CD4-positive, alpha-beta T cell treated with Interleukin-4 for 1 hour (primary cell): ENCODE measurements at places on chromosomes 2 and 18.
A peak's percentile ranks its signal among the peaks of the same experiment; 100 is the strongest.

- DNase-seq: no peak
Measured at GRCh38 chr2:11742317-11742701, 4.1 kb upstream of the LPIN1 start.

- DNase-seq: no peak
Measured at GRCh38 chr2:28233164-28233676, 159.4 kb upstream of the FOSL2 start.

DNA sequence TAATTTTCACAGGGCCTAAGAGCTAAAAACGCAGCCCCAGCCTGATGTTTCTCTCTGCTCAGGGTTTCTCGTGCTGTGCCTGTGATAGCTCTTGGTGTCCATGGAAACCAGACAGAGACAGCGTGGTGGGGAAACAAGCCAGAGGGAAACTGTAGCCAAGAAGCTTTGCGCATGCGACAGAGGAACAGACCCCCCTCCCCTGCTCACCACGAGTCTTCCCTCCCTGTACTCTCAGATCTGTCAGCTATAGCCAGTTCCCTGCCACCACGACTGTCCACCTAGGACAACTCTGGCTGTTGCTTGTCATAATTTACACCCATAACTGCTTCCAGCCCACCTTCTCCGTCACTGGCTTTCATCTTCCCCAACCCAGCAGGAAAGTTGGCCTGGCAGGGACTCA, 13.2 kb upstream of the DNAJC27 start:
- DNase-seq: no peak

DNA sequence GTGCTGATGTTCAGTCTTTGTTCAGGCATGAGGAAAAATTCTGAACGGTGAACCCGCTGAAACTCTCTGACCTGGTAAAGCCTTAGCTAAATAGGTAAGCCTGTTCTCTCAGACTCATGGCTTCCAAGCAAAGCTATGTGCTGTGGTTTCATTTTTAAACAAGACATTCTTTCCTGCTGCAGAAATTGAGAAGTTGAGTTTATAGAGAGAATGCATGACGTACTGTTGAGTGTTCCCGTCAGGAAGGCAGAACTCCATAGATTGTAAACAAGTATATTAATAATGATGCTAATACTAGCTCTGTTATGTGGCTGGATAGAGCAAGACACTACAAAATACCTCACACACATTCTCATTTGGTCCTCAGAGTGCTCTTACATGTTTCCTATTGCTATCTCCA, 424.0 kb upstream of the CRIM1 start:
- no peak for DNase-seq

- no peak for DNase-seq
Measured at GRCh38 chr2:128756365-128756717, 437.7 kb upstream of the HS6ST1 start.

GRCh38 chr2:43748333-43748732, 25.5 kb upstream of the DYNC2LI1 start:
- DNase-seq: no peak

DNA sequence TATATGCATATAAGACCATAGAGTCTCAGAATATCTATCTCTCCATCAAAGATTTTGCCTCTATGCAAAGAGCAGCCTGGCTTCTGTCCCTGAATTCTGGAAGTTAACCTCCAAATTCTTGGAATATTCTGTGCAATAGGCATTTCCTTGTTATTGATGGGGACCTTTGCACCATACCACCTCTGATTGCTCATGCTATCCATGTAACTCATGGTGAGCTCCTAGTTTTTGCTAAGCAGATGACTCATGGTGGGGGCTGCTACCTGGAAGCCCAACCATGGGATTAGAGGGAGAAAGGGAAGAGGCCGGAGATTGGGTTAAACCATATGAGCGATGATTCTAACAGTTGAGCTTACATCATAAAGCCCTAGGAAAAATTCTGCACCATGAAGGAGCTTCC, 310.2 kb upstream of the FIGN start:
- DNase-seq: no peak

DNA sequence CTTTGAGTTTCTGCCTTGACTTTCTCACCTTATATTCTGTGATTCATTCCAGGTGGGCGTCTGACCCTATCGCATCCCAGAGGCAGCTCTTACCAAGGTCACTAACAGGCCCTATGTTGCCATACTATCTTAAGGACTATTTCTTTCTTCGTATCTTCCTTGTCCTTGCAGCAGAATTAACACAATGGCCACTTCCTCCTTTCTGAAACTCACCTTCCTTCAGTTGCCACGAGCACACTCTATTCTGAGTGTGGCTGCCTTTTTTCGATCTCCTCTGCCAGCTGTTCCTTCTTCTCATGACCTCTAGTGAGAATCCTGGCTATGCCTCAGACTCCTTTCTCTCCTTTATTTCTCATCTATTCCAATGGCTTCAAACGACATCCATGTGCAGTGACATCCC, 160.4 kb upstream of the CCDC195 start:
- no peak for DNase-seq

DNA sequence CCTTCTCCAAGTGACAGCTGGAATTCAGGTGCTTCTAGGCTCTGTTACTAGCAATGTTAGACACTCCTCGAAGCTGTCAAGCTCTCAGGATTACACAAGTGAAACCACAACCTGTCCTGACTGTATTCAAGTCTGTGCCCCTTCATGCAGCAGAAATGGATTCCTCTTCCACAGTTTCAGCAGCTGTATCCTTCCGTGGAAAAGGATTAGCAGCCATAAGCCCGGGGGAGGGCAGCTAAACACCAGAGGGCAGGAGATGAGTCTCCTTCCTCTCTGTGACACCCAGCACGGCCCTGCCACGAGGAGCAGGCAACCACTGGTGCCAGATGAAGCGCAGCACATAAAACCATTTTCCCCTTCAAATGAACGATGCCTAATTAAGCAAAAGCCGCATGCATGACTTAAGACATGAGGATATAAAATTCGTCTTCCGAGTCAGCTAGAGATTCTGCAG, 1.2 kb downstream of the ST3GAL5 start:
- peak; percentile 61 for DNase-seq

DNA sequence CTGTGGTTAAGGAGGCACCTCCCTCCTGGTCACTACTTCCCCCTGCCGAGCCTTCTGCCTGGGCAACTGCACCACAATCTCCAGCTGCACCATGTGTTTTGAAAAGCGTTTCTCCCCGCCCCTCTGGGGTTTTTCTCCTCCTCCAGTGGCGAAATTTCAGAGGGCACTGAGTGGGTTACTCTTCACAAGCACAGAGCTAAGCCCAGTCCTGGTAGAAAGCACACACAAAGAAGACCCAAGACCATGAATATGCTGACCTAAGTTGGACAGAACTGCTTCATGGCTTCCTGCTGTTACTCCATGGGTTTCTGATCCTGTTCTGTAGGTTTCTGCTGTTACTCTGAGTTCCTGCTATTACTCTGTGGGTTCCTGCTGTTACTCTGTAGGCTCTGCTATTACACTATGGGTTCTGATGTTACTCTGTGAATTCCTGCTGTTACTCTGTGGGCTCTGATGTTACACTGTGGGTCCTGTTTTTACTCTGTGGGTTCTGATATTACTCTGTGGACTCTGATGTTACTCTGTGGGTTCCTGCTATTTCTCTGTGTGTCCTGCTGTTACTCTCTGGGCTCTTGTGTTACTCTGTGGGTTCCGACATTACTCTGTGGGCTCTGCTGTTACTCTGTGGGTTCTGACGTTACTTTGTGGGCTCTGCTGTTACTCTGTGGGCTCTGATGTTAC, 216.6 kb downstream of the RTP5 start:
- peak; percentile 47 for DNase-seq

DNA sequence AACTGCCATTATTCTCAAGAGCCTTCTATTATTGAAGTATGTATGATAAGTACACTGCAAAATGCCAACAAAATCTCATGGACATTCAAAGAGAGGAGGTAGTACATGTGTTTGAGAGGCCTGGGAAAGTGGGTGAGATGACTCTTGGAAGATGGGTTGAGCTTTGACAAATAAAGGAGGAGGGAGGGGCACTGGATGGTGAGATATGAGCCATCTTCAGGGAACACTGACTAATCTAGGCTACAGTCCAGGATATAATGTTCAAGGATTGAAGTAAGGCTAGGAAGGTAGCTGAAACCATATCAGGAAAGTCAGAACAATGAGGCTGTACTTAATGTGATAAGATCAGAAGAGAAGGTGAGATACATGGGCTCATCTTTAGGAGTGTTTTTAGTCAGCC, 559.7 kb downstream of the ZEB2 start:
- DNase-seq: no peak

DNA sequence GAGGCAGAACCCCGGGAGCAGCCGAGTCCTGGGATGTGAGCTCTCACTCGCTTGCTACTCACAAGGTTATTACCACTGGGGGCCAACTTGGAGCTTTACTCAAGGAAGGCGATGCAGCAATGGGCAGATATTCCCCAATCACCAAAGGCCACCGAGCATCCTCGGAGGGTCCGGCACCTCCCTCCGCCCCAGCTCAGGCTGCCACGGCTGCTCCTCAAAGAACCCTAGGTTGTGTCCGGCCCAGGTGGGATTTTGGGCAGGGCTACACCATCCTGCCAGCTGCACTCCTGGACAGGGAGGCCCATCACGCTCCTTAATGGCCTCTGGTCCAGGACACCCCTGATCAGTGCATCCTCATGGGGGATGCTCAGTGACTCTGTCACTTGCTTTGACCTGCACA, 24.8 kb downstream of the FBLN7 start:
- no peak for DNase-seq

DNA sequence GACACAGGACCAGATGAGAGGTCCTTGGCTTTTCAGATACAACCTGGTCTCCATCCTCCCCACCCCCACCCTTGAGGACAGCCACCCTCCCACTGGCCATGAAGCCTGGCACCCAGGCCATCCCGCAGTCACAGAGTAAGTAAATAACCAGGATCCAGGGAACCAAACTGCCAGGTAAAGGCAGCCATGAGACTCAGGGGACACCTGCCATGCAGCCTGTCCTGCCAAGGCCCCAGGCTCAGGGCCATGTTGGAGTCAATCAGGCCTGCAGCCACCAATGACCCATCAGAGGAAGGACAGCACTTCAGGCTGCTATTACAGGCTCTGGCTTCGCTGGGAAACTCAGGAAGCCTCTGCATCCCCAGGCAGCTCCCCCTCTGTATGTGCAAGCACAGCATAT, 15.6 kb downstream of the SPATA3 start:
- DNase-seq: no peak

GRCh38 chr18:39299152-39299551, 1733.6 kb upstream of the CELF4 start:
- DNase-seq: no peak

DNA sequence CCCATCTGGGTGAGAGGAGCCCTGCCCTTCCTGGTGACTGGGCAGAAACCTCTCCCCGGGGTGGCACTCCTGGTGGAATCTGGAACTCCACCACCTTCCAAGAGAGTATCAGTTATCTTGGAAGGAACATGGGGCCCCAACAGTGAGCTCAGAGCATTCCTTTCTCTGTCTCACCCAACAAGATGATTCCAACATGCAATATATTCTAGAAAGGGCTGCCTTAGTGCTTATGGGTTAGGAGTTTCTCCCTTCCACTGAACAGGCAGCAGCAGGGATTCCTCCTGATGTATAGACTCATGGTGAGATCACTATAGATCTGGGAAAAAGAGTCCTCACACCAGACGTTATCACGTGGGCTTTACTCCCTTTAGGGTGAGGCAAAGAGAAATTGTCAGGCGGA, 147.1 kb downstream of the COL4A4 start:
- DNase-seq: no peak

- DNase-seq: no peak
Measured at GRCh38 chr2:142178604-142179003, 47.8 kb upstream of the LRP1B start.

GRCh38 chr18:49059028-49059834, 108.5 kb upstream of the SMAD7 start:
- DNase-seq: no peak

GRCh38 chr18:55879331-55879730, 291.3 kb upstream of the TCF4 start:
- DNase-seq: no peak

- peak; percentile 46 for DNase-seq
Measured at GRCh38 chr2:240586919-240587800, 626 bp downstream of the CAPN10 start.

DNA sequence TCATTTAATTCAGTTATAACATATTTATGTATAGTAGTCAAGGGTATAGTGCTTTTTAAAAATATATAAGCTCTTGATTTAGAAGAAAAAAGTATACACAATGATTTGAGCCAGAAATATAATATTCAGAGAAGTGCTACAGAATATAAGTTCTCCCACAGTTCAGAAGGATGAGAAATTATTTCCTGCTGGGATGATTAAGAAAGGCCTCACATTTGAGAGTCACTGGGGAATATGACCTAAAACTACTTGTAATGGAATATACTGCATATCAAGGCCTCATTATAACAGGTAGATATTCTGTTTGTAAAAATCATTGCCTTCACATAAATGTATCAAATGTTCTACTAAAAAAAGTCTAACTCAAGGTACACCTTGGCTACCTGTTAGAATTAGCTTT, 203.5 kb downstream of the MBD2 start:
- no peak for DNase-seq

GRCh38 chr2:9006368-9006767, 2.9 kb upstream of the MBOAT2 start:
- DNase-seq: no peak
